ENCODE measurements at places on chromosomes 7 and 10. TPM values are rescaled to one million over a fixed set of nuclear protein-coding genes. Genes with fewer than 3 reads are reported as not detected.

LBX1 gene
- not detected for total RNA-seq

OR6V1 gene
- not detected for total RNA-seq

EBF3 gene
- 28.0 TPM for total RNA-seq

SLC16A9 gene
- total RNA-seq = 0.33 TPM

GAD2 gene
- not detected for total RNA-seq

RADIL gene
- total RNA-seq = 8.5 TPM

NXPH1 gene
- not detected for total RNA-seq

DDX21 gene
- 52.6 TPM for total RNA-seq

OPN1SW gene
- total RNA-seq = not detected

GJD4 gene
- not detected for total RNA-seq

TMEM273 gene
- total RNA-seq = 29.8 TPM

STAMBPL1 gene
- 21.0 TPM for total RNA-seq

PPP1R9A gene
- 7.5 TPM for total RNA-seq

LRRC18 gene
- not detected for total RNA-seq

GALNT17 gene
- total RNA-seq = 1.2 TPM

OR2A1 gene
- total RNA-seq = 0.15 TPM

DPY19L1 gene
- 17.4 TPM for total RNA-seq

NPTX2 gene
- 3.2 TPM for total RNA-seq

SDK1 gene
- 3.7 TPM for total RNA-seq

PANK1 gene
- total RNA-seq = 2.9 TPM

FAM170B gene
- total RNA-seq = not detected

PDLIM1 gene
- total RNA-seq = 87.7 TPM

UTF1 gene
- not detected for total RNA-seq

SPAM1 gene
- total RNA-seq = not detected

C10orf105 gene
- not detected for total RNA-seq

CTNNA3 gene
- 1.1 TPM for total RNA-seq

SEMA3E gene
- 4.3 TPM for total RNA-seq

INHBA gene
- 0.59 TPM for total RNA-seq

MKX gene
- total RNA-seq = 1.8 TPM

GPER1 gene
- 2.6 TPM for total RNA-seq

PAX4 gene
- total RNA-seq = not detected

SLC26A5 gene
- total RNA-seq = 3.6 TPM

POLR2J2 gene
- 0.88 TPM for total RNA-seq

ORAI2 gene
- total RNA-seq = 8.3 TPM

NKX1-2 gene
- total RNA-seq = 0.73 TPM

CYP3A4 gene
- 0.64 TPM for total RNA-seq

CDK1 gene
- total RNA-seq = 2.2 TPM

All from breast epithelium (tissue), 4 donors.